ENCODE measurements at places on chromosomes 1 and 21. TPM values are rescaled to one million over a fixed set of nuclear protein-coding genes. Genes with fewer than 3 reads are reported as not detected.

GRCh38 chr1:60797351-60797750 lies 285.0 kb upstream of the NFIA start:
- no peak overlapping the region for H3K27ac ChIP-seq
- no peak overlapping the region for H3K4me3 ChIP-seq
- no peak for DNase-seq
- H3K27me3 ChIP-seq = no peaks in the 10 kb centered on the region
- no peaks in the 10 kb centered on the region for H3K36me3 ChIP-seq

GRCh38 chr1:107293901-107294613 lies 153.2 kb downstream of the NTNG1 start:
- no peak overlapping the region for H3K27ac ChIP-seq
- no peaks in the 10 kb centered on the region for H3K4me1 ChIP-seq
- DNase-seq = no peak
- H3K4me3 ChIP-seq = no peak overlapping the region
- no peaks in the 10 kb centered on the region for H3K36me3 ChIP-seq

- H3K27me3 ChIP-seq = no peaks in the 10 kb centered on the region
- H3K27ac ChIP-seq = no peak overlapping the region
- H3K4me1 ChIP-seq = peaks cover 38% of the 10 kb centered on the region
- peaks cover 2% of the 10 kb centered on the region for H3K36me3 ChIP-seq
Measured at GRCh38 chr1:51236531-51237350, 668 bp downstream of the RNF11 start.

DNA sequence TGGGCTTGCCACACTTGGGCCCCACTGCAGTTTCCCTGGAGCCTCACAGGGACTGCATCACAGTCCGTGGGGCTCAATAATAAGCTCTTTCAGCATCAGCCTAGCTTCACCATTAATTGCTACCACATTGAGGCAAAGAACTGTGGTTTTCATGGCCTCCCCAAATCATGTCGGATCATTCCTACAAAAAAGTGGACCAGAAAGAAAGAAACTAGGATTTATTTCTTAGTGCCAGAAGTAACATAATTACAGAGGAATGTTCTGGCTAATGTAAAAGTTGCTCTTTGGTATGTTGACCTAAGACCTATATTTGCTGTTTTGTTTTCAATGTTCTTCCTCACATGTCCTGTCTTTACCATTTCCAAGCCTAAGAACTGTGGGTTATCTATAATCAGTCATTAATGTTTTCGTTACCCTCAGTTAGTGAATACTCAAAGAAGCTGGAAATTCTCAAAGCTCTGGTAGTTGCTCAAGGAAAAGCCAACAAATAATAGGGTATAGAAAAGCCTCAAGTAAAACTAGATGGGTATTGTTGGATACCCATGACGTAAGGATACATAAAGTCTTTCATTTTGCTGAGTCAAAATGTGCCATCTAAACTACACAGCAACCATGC lies 173.9 kb downstream of the LTN1 start:
- DNase-seq = no peak
- no peak overlapping the region for H3K4me3 ChIP-seq
- peaks cover 26% of the 10 kb centered on the region for H3K36me3 ChIP-seq
- no peaks in the 10 kb centered on the region for H3K27me3 ChIP-seq
- no peaks in the 10 kb centered on the region for H3K4me1 ChIP-seq
- no peak overlapping the region for H3K27ac ChIP-seq

- H3K4me3 ChIP-seq = no peak overlapping the region
- no peaks in the 10 kb centered on the region for H3K36me3 ChIP-seq
- H3K4me1 ChIP-seq = no peaks in the 10 kb centered on the region
Measured at GRCh38 chr1:159408862-159409400, 23.1 kb upstream of the OR10J4 start.

GRCh38 chr21:29914326-29914725 lies 25.5 kb downstream of the GRIK1 start:
- no peaks in the 10 kb centered on the region for H3K36me3 ChIP-seq
- H3K4me3 ChIP-seq = no peak overlapping the region
- no peak for DNase-seq
- H3K4me1 ChIP-seq = no peaks in the 10 kb centered on the region
- no peak overlapping the region for H3K27ac ChIP-seq

- no peak overlapping the region for H3K4me3 ChIP-seq
- no peak overlapping the region for H3K27ac ChIP-seq
- H3K27me3 ChIP-seq = peaks cover 58% of the 10 kb centered on the region
- no peak for DNase-seq
- peaks cover 2% of the 10 kb centered on the region for H3K36me3 ChIP-seq
Measured at GRCh38 chr1:34166625-34167361, 1.8 kb upstream of the CSMD2 start.

DNA sequence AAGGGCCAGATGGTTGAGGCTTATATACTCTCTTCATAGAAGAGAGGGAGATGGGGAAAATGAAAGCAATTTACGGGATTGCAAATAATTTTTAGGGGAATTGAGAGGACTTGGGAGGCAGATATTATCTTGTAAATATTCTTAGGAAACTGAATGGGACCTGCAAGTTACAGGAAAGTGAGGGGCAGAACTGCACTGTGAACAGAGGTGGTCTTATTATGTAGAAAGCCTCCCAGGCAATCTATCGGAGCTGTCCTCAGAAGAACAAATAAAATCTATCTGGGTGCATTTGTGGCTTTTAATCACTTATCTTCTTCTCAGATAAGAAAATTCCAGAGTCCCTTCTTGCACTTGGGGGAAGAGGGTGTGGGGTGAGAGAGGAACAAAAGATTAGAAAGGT lies 223.5 kb downstream of the RHOU start:
- H3K4me3 ChIP-seq = no peak overlapping the region
- DNase-seq = no peak
- no peak overlapping the region for H3K27ac ChIP-seq
- no peaks in the 10 kb centered on the region for H3K36me3 ChIP-seq

GRCh38 chr1:220121791-220122530 lies 28.0 kb downstream of the IARS2 start:
- no peak overlapping the region for H3K27ac ChIP-seq
- no peaks in the 10 kb centered on the region for H3K27me3 ChIP-seq
- no peak for DNase-seq
- H3K4me1 ChIP-seq = peaks cover 6% of the 10 kb centered on the region
- no peak overlapping the region for H3K4me3 ChIP-seq
- H3K36me3 ChIP-seq = peaks cover 13% of the 10 kb centered on the region

DNA sequence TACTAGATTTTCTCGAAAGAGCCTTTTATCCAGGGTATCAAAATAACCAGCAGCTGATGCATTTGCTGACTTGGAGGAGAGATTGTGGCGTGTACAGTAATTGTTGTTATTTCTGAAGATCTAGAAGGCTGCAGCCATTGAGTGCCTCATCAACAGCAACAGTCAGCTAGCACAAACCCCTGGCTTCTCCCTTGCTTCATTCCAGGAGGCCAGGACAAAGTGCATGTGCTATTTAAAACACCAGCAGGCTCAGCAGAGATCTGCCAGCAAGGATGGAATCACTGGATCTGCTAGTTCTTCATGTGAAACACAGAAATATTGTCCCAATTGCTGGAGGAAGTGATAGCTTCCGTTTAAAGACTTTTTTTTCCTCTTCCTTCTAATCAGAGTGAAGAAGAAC lies 2.8 kb upstream of the NGF start:
- H3K36me3 ChIP-seq = no peaks in the 10 kb centered on the region
- no peak overlapping the region for H3K27ac ChIP-seq
- no peaks in the 10 kb centered on the region for H3K4me1 ChIP-seq
- no peak for DNase-seq
- H3K27me3 ChIP-seq = peaks cover 28% of the 10 kb centered on the region

- no peaks in the 10 kb centered on the region for H3K4me1 ChIP-seq
- H3K27ac ChIP-seq = no peak overlapping the region
- H3K36me3 ChIP-seq = no peaks in the 10 kb centered on the region
- no peak overlapping the region for H3K4me3 ChIP-seq
- peaks cover 4% of the 10 kb centered on the region for H3K27me3 ChIP-seq
Measured at GRCh38 chr1:113579256-113580018, 179.8 kb downstream of the PHTF1 start.

The KIF21B gene
- 158 TPM for total RNA-seq

The DIPK1A gene
- 13.1 TPM for total RNA-seq

The SLC9C2 gene
- total RNA-seq = not detected

The SLAMF8 gene
- total RNA-seq = 1.3 TPM

The CFHR1 gene
- total RNA-seq = not detected
